Activated T-cell treated with anti-CD3 and anti-CD28 coated beads, Interleukin-2, amount 50 U/mL, for 24 hours (primary cell): ENCODE measurements at places on chromosomes 4 and X.

DNA sequence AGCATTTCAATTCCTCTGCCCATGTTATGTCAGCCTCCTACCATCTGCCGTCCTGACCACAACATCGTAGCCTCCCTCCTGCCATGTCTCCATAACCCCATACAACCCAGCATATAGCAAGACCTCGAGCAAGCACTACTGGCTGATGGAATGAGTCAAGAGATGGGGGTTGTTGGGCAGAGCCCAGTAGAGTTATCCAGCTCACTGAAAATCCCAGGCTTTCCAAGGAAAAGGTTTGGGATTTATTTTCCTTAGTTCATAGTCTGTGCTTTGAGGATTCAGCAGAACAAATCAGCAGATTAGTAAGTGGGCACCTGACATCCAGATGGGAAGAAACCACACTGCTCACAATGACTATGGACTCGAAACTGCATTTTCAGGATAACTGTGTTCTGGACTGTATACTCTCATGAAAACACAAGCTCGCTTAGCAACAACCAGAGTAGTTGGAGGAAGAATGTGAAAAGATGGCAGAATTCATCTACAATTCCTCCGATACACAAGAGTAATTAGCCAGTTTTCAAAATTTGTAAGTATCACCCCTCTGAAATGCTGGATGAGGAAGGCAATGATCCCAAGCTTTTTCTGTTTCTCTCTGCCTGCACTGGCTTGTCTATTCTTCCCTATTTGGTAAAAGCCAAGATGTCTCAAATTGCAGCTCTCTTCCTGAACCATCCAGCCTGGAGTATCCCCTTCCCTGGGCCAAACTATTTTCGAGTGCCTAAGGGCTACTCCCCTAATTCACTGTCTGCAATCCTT, 186.2 kb upstream of the TBL1X start:
- peaks cover 11% of the 10 kb centered on the region for H3K27me3 ChIP-seq
- DNase-seq: no peak
- H3K36me3 ChIP-seq: no peaks in the 10 kb centered on the region

DNA sequence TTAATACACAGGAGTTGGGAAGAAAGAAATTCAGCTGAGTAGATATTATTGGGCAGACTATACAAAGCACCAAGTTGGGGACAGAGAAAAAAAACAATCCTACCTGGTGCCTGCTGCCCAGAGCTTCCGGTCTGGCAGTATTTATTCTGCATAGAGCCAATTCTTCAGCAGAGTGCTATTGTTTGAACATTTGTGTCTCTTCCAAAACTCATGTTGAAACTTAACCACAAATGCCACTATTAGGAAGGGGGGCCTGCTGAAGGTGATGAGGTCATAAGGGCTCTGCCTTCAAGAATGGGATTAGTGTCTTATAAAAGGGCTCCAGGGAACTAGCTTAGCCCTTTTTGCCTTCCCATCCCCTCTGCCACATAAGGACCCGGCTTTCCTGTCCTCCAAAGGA, 136.2 kb downstream of the EVC2 start:
- no peaks in the 10 kb centered on the region for H3K27me3 ChIP-seq
- no peaks in the 10 kb centered on the region for H3K36me3 ChIP-seq
- H3K27ac ChIP-seq: no peak overlapping the region
- H3K4me1 ChIP-seq: no peaks in the 10 kb centered on the region

- H3K27ac ChIP-seq: no peak overlapping the region
- DNase-seq: no peak
- no peaks in the 10 kb centered on the region for H3K27me3 ChIP-seq
- H3K36me3 ChIP-seq: no peaks in the 10 kb centered on the region
Measured at GRCh38 chr4:89356086-89356485, 48.5 kb upstream of the GPRIN3 start.

DNA sequence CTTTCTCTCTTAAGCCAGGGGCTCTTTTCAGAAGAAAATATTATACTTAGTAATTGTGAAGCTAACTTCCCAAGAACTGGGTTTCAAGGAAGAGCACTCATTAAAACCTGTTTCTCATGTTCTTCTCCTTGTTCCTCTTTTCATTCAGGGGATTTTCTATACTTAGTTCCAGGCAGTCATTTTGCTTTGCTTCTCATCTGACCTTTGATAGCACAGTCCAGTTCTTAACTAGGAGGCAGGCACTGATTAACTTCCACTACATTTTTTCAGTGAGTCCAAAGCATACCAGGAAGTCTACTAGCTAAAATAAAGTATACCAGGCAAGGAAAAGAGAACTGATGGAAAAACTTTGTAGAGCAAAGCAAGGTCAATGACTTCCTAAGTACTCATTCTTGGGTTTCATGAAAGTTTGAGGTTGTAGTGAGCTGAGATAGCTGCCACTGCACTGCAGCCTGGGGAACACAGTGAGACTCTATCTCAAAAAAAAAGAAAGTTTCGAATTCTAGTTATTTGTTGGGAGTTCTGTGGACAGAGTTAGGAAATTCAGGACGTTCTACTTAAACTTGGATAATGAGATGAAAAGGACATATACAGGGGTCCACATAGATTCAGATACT, 190.1 kb upstream of the HS3ST1 start:
- DNase-seq: no peak
- no peak overlapping the region for H3K27ac ChIP-seq
- no peaks in the 10 kb centered on the region for H3K27me3 ChIP-seq
- no peak overlapping the region for H3K4me3 ChIP-seq
- H3K4me1 ChIP-seq: no peaks in the 10 kb centered on the region

DNA sequence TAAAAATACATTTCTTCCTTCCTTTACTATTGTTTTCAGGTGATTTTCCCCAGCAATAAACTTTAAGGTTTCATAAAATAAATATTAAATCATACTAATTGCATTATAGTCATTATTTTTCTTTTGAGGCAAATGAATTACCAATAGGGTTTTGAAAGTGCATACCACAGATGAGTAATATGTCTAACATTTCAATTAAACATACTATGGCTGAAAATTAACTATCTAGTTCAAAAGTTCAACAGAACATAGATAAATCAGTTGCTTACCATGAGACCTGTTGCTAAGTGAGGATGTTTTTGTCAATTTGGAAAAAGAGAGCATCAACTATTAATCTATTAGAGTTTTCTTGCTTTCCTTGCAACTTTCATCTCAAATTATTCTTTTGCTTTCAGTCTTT, 35.0 kb downstream of the NPY5R start:
- no peak overlapping the region for H3K4me3 ChIP-seq
- no peak overlapping the region for H3K27ac ChIP-seq
- H3K4me1 ChIP-seq: no peaks in the 10 kb centered on the region
- DNase-seq: no peak
- no peaks in the 10 kb centered on the region for H3K27me3 ChIP-seq

GRCh38 chr4:190014771-190015537, 12.1 kb downstream of the FRG2 start:
- peaks cover 80% of the 10 kb centered on the region for H3K27me3 ChIP-seq
- peaks cover 20% of the 10 kb centered on the region for H3K4me1 ChIP-seq
- peak; percentile 37 for DNase-seq

- peaks cover 13% of the 10 kb centered on the region for H3K4me1 ChIP-seq
- no peak overlapping the region for H3K27ac ChIP-seq
- H3K36me3 ChIP-seq: no peaks in the 10 kb centered on the region
- H3K4me3 ChIP-seq: no peak overlapping the region
- no peaks in the 10 kb centered on the region for H3K27me3 ChIP-seq
Measured at GRCh38 chr4:23324021-23324690, 565.7 kb downstream of the PPARGC1A start.

- H3K27me3 ChIP-seq: peaks cover 11% of the 10 kb centered on the region
- DNase-seq: no peak
- no peak overlapping the region for H3K4me3 ChIP-seq
- no peaks in the 10 kb centered on the region for H3K4me1 ChIP-seq
- no peak overlapping the region for H3K27ac ChIP-seq
Measured at GRCh38 chrX:27890611-27891010, 82.8 kb downstream of the MAGEB10 start.

- no peaks in the 10 kb centered on the region for H3K36me3 ChIP-seq
- H3K4me1 ChIP-seq: no peaks in the 10 kb centered on the region
- no peak for DNase-seq
- no peak overlapping the region for H3K27ac ChIP-seq
- H3K4me3 ChIP-seq: no peak overlapping the region
Measured at GRCh38 chr4:8129136-8129535, 29.5 kb downstream of the ABLIM2 start.

GRCh38 chr4:53450773-53451172, 73.3 kb downstream of the FIP1L1 start:
- no peaks in the 10 kb centered on the region for H3K27me3 ChIP-seq
- H3K36me3 ChIP-seq: peaks cover 95% of the 10 kb centered on the region
- H3K27ac ChIP-seq: peak overlapping the region; percentile 35
- H3K4me1 ChIP-seq: peaks cover 12% of the 10 kb centered on the region

- peaks cover 14% of the 10 kb centered on the region for H3K4me1 ChIP-seq
- no peak overlapping the region for H3K27ac ChIP-seq
- peaks cover 51% of the 10 kb centered on the region for H3K27me3 ChIP-seq
- DNase-seq: no peak
- no peak overlapping the region for H3K4me3 ChIP-seq
Measured at GRCh38 chrX:70025464-70025863, 24.3 kb downstream of the AWAT2 start.

DNA sequence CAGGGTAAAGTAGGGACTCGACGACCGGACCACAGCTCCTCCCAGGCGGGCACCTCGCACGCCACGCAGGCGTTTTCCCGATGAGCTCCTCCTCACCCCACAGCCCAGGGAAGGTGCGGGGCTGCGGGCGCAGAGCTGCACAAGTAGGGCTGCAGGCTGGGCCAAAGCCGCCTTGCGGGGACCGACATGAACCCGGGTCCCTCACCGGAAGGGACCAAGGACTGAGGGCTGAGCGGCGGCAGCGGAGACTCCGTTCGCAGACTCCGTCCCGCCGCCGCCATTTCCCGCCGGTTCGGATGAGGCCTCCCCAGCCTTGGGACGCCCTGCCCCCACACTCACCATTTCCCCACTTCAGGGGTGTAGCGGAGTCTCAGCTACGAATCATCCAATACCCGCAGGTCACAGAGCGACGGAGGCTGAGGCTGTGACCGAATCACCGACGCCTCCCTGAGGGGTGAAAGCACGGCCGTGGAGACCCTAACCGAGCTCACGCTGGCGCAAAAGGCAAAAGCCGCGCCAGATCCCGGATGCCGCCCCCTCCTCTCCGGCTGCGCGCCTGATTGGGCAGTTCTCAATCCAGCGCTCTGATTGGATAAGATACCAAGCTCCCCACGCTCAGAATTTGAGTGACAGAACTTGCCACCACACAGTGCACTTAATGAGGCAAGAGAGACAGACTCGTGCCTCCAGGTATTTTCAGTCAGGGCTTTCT, at the start of gene ZNF732:
Gene ZNF732 (minus strand): TSS at position 506 of the 712 bp plus-strand sequence. CDS start 164 bp downstream, at position 342.
- no peak within 1 kb of the TSS for H3K27ac ChIP-seq
- H3K27me3 ChIP-seq: peaks cover 57% of the 10 kb centered on the region
- H3K36me3 ChIP-seq: peaks cover 20% of the 10 kb centered on the region
- DNase-seq: no peak
